ENCODE measurements at places on chromosomes 12 and 14. TPM values are rescaled to one million over a fixed set of nuclear protein-coding genes. Genes with fewer than 3 reads are reported as not detected.

GRCh38 chr14:98122527-98122926 lies 1149.5 kb downstream of the BCL11B start:
- DNase-seq, result no peak

- DNase-seq, result peak; percentile 72
Observed at GRCh38 chr14:57480051-57480450, 13.6 kb downstream of the CCDC198 start.

GRCh38 chr12:53738406-53739213 lies 11.4 kb upstream of the CALCOCO1 start:
- DNase-seq, result no peak

GRCh38 chr12:2481346-2481745 lies 313.4 kb upstream of the FKBP4 start:
- no peak for DNase-seq

DNA sequence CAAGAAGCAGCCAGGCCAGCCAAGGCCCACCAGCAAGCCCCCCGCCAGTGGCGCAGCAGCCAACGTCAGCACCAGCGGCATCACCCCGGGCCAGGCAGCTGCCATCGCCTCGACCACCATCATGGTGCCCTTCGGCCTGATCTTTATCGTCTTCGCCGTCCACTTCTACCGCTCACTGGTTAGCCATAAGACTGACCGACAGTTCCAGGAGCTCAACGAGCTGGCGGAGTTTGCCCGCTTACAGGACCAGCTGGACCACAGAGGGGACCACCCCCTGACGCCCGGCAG lies 15.0 kb downstream of the ORAI1 start:
- DNase-seq, result no peak

DNA sequence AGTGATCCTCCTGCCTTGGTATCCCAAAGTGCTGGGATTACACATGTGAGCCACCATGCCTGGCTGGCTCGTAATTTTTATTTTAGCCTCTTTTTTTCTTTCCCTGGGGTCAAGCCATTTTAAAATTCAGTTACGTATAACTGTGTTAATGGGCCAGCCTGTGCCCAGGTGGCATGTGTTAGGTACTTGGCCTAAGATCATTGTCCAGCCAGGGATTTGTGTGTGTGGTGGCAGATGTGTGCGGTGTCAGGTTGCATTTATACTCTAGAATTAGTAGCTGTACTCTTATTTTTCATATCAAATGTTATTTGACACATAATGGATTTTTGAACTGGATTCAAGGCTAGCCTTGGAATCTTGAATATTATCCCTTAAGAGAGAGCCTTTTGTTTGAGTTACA lies 69.3 kb downstream of the FBXO34 start:
- no peak for DNase-seq

- peak; percentile 61 for DNase-seq
Observed at GRCh38 chr12:48946205-48946604, 11.1 kb downstream of the ARF3 start.

- DNase-seq, result no peak
Observed at GRCh38 chr14:30651937-30652336, 29.8 kb downstream of the SCFD1 start.

DNA sequence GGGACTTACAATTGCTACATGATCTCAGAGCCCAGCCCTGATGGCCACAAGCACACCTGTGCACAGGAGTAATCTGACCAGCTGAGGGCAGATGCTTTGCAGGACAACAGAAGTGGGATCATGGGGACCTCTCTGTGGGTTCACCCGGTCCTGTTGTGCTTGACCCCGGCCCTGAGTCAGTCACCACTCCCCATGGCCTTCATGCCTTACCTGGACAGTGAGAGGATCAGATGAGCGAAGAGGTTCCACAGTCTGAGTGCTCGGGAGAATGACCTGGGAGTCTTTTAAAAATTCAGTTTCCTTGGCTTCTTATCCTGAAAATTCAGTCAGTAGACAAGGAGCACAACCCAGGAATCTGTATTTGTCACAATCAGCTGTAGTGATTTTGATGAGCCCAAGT lies 88.1 kb downstream of the NTF3 start:
- DNase-seq, result no peak

DNA sequence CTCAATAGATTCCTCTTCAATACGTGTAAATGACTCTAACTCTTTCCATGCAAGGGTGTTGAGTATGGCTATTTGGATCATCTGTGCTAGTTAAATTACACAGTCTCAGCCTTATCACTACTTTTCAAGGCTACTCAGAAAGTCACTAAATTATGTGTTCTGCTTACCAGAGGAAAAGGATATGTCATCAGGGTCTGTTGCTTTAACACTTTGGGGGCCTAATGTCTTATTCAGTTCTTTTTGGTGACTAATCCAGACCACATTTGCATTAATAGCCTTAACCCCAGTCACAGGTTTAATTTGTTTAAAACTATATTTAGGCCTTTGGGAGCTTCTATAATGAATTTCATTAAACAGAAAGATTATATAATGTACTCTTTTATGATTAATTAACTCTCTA lies 649.3 kb downstream of the RPS29 start:
- DNase-seq, result peak; percentile 59

GRCh38 chr14:89473989-89474388 lies 57.0 kb upstream of the FOXN3 start:
- peak; percentile 64 for DNase-seq

DNA sequence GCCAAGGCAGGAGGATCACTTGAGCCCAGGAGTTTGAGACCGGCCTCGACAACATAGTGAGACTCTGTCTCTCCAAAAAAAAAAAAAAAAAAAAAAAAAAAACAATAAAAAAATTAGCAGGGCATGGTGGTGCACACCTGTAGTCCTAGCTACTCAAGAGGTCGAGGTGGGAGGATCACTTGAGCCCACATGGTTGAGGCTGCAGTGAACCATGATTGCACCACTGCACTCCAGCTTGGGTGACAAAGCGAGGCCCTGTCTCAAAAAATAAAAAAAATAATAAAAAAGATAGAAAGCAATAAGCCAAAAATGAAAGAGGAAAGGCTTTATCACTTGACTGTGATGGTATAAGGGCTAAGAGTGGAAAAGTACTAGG lies 10.2 kb upstream of the PEBP1 start:
- no peak for DNase-seq

DNA sequence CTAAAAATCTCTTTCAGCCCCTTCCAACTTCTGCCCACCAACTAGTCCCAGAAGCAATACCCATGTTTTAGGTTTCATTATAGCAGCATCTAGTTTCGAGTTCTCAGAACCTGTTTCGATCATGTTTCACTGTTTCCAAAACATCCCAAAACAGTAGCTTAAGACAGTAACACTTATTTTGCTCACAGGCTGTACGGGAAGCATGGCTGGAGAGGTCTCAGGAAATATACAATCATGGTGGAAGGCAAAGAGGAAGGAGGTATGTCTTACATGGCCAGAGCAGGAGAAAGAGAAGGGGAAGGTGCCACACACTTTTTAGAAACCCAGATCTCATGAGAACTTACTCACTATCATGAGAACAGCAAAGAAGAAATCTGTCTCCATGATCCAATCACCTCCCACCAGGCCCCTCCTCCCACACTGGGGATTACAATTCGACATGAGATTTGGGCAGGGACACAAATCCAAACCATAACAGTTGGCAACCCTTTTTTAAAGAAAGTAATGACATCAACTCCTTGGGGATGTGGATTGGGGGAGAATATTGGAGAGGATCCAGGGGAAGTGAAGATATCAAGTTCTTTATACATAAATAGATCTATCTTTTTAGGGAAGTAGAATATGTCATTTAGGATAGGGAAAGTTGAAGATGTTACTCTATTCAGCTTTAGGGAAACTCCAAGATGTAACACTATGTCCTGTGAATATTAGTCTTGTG lies 269.9 kb upstream of the PLEKHG7 start:
- DNase-seq, result no peak

DNA sequence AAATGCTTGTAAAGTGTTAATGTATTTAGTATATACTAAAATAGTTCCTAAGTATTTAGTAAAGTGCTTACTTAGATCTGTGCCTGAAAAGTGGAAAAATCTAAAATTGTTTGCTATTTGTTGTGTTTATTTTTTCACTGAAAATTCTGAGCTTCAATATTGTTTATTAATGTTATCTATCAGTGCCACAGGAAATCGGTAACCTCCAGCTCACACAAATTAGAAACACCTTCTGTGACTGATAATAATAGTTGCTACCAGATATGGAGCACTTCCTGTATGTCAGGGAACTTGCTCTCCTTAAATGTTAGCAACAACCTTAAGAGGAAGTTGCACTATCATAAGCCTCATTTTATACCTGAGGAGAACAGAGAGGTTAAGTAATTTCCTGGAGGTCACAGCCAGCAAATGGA lies 723 bp upstream of the LRP10 start:
- DNase-seq, result no peak

- DNase-seq, result peak; percentile 67
Observed at GRCh38 chr12:104282109-104282508, 21.4 kb upstream of the EID3 start.

DNA sequence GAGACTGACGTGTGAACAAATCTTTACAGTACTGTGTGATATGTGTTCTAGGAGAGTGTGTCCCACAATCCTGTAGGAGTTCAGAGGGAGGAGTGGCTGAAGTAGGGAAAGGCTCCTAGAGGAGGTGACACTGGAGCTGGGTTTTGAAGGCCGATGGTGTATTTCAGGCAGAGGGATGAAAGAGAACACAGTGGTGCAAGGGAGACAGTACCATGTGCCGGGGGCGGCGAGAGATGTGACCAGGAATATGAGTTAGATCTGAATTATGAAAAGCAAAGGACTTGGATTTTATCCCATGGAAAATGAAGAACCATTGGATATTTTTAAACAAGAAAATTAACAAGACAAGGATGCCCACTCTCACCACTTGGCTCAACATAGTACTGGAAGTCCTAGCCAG lies 77.0 kb upstream of the ESRRB start:
- no peak for DNase-seq

DNA sequence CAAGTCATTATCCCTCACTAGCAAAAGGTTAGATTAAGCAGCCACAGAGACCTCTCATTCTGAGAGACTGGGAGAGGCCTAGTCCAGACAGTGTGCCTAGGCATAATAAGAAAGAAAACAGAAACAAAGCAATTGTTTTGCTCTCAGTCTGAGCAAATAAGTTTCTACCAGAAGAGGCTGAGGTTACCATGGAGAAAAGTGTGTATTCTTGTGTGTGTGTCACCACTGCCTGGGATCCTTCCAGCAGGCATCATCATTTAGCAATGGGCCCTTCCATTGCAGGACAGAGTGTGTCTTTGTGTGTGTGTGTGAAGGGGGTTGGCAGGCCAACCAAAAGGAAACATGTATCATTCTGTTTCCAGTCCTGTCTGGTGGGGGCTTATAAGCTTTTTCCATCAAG lies 3.7 kb downstream of the EFS start:
- DNase-seq, result peak; percentile 33

DNA sequence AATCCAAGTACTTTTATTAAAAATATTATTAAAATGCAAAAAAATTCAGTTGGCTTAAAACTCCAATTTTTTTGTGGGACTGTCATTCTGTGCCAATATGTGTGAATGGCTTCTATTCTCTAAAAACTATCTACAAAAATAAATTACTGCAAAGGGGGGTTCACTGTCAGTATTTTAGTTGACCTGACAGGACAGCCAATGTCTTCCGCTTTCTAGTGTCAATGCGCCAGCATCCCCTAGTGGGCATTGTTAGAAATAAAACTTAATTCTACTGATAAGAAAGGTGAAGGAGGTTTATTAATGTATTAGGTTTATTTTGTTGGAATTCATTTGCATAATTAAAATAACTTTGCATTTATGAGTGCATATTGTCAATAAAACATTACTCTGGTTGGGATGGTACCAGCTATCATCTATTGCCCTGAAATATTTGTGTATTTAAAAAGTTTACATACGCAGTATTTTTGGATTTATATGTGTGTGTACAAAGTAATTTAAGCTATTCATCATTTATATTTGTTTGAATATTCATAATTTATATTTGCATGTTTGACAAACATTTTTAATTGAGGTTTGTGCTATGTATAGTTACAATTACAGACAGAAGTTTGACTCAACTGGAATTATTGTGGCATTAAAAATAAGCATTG lies 527.2 kb downstream of the FLRT2 start:
- DNase-seq, result peak; percentile 53

DNA sequence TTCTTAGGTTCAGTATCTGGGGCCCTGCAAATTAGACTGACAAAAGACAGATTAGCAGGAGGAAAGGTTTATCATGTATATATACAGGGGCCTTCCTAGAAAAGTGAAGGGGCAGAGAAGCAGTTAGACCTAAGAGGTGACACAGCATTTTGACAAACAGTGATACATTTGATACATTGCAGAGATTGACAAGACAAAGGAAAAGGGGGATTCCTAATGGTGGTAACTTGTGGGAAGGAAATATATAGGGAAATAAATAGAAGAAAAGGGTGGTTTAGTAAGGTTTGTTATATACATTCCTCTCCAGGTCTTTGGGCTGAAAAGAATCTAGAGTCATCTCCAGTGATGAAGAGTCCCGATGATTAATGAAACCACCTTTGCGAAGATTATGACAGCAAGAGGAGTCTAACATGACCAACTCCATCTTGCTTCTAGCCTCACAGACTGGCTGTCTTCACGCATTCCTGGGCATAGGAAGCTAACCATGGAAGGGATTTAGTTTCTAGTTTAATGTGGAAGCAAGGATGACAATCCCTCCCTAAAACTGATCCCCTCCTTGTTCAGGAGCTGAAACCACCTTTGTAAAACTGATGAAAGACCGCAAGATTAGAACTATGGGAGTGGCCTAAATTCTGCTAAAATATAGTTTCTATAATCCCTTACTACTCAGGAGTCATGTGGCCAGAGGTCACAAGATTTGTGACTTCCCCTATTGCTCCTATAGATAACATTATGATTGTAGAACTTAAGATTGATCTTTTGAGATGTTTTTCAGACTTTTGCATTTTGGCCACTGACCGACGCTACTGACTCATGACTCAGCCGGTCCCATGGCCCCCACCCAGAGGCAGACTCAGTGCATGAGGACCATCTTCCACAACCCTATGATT lies 31.1 kb upstream of the CPM start:
- DNase-seq, result no peak

- no peak for DNase-seq
Observed at GRCh38 chr14:21003788-21004346, 4.8 kb downstream of the SLC39A2 start.

PRPH gene
- 0.50 TPM for total RNA-seq

CCDC38 gene
- total RNA-seq, result not detected

NINJ2 gene
- total RNA-seq, result 1.3 TPM

TOMM20L gene
- total RNA-seq, result not detected

SERPINA9 gene
- total RNA-seq, result not detected

PDE3A gene
- total RNA-seq, result 0.26 TPM

DENND5B gene
- total RNA-seq, result 3.6 TPM

USP44 gene
- 27.4 TPM for total RNA-seq

UNC79 gene
- total RNA-seq, result 0.17 TPM

PRB2 gene
- total RNA-seq, result not detected

AKAP3 gene
- 1.5 TPM for total RNA-seq

TAS2R9 gene
- not detected for total RNA-seq

LMO3 gene
- total RNA-seq, result 0.50 TPM

All from fibroblast of lung (primary cell).